ENCODE measurements at places on chromosomes 11 and 22.

DNA sequence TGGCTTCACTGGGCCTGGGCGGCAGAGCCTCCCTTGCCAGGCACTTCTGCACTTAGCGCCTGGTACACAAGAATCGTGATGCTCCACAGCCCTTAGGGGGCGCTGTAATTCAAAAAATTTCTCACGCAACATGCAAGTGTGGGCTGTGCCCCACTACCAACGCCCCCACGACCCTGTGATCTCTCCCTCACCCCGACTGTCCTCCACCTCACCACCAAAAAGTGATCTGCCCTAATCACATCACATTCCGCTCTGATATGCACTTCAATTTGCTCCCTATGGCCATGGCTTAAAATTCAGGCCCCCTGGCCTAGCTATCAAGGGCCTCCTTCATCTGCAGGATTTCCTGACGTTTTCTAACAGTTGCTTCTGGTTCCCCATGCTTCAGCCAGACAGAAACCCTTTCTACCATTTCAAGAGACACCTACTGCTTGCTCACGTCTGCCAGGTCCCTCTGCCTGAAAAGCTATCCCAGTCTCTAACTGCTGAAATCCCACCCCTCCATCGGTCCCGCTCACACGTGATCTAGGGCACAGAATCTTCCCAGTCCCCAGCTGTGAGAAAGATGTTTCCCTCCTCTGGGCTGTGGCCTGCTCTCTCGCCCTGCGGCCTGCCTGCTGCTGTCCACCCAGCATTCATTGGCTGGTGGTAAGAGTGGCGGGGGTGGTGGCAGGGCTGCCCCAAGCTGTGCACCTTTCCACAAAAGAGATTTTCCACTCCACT, 27.9 kb upstream of the LRRC32 start:
- DNase-seq: no peak

- peak; percentile 40 for DNase-seq
These were observed 41.0 kb downstream of the TRAF6 start for GRCh38 chr11:36469063-36469462.

GRCh38 chr22:19117111-19117512, 5.1 kb downstream of the DGCR2 start:
- DNase-seq: no peak

- DNase-seq: no peak
These were observed 37.6 kb downstream of the CLDN25 start for GRCh38 chr11:113817162-113817561.

DNA sequence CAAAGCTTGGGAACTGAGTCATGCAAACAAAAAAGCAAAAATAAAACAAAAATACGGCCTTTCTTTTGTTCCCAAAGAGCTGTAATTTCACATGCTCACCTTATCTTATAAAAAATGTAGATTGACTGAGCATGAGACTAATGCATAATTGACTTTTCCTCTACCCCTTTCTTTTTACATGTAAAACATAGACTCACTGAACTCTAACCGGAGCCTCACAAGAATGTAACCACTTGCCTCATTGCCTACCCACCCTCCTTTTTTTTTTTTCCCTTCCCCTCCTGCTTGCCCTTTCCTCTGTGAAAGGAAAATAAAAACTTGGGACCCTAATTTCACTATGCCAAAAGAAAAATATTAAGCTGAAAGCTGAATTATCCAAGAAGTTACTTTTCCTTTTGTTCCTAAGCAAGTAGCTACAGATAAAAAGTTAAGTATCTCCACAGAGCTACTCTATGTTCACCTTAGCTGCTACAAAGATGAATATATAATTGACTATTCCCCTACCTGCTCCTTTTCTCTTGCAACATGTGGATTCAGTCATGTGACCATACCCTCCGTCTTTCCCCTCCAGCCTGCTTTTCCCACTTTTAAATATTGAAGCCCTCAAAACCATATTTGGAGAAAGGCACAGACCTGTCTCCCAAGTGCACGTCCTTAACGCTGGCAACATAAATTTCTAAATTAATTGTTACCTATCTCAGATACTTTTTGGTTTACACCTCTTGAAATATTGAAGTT, 39.6 kb upstream of the WEE1 start:
- no peak for DNase-seq

Measured in CD4-positive, alpha-beta T cell treated with Interferon alpha-2 for 1 hour (primary cell).